ENCODE measurements at places on chromosomes 1 and 21.

GRCh38 chr1:86775395-86775794 is 71.0 kb downstream of the SH3GLB1 start:
- no peak for DNase-seq

GRCh38 chr21:29300807-29301138 is 2.1 kb downstream of the BACH1 start:
- no peak for DNase-seq

- DNase-seq, result no peak
These were observed 353.5 kb downstream of the ST6GALNAC3 start for GRCh38 chr1:76428028-76428427.

GRCh38 chr1:30536530-30536929 is 186.9 kb downstream of the MATN1 start:
- no peak for DNase-seq

- peak; percentile 33 for DNase-seq
These were observed at the start of gene KCNQ4 for GRCh38 chr1:40783001-40783905. TSS of gene KCNQ4 (plus strand) at chr1:40783787. CDS start at chr1:40784094, 307 bp downstream.

GRCh38 chr1:89708751-89709375 is 75.9 kb downstream of the LRRC8C start:
- no peak for DNase-seq

DNA sequence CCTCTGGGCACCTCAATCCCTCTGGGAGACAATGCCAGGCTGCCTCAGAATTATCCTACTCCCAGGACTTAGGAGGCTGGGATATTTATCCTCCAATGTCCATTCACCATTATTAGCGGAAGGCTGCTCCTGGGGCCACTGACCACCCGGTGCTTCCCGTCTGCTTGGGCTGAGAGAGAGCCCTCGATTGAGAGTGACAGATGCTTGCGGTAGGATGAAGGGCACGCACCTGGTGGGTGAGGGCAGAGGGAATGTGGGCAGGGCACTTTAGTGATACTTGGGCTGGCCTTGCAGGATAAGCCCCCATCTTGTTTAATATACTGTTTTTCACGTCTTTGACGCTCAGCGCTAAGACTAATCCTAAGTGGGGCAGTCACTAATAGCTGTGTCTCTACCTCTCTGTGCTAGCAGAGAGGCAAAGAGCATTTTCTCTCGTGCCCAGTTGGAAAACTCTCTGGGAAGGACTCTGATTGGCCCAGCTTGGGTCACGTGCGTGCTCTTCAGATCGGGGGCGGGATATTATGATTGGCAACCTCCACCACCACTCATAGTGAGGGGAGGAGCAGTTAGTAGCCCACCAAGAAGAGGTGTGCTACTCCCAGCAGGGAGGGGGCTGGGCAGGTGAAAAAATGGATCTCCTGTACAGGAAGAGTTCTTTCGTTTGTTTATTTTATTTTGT is 10.6 kb upstream of the PARS2 start:
- no peak for DNase-seq

DNA sequence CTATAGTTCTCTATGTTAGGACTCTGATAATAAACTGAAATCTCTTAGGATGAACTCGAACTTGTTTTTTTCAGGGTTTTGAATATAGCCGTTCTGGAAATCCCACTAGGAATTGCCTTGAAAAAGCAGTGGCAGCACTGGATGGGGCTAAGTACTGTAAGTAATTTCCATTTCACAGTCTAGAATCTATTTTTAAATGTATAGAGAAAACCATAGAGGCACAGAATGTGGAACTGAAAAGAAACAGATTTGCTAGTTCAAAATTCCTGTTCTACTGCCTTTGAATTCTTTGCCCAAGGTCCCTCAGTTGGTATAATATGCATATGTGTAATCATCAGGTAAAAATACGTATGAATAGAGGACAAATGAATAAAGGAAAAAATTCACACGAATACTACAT is 4.8 kb downstream of the CTH start:
- DNase-seq, result no peak

- DNase-seq, result no peak
These were observed 123.1 kb downstream of the MATN1 start for GRCh38 chr1:30600258-30600657.
